ENCODE measurements at places on chromosomes 13 and 19. TPM values are rescaled to one million over a fixed set of nuclear protein-coding genes. Genes with fewer than 3 reads are reported as not detected.

STOML3 gene
- not detected for total RNA-seq

ARRDC5 gene
- total RNA-seq, result not detected

CPB2 gene
- total RNA-seq, result 519 TPM

NCR1 gene
- 0.22 TPM for total RNA-seq

CGB1 gene
- total RNA-seq, result not detected

EID2 gene
- total RNA-seq, result 6.8 TPM

METTL21C gene
- total RNA-seq, result not detected

ZNF324B gene
- 2.9 TPM for total RNA-seq

GRCh38 chr19:10517361-10517759 lies at the start of gene S1PR5:
S1PR5 (minus strand) TSS chr19:10517447; CDS start chr19:10515011, 2,436 bp downstream.
- no peak within 1 kb of the TSS for H3K4me3 ChIP-seq
- H3K27me3 ChIP-seq, result peaks cover 21% of the 10 kb centered on the region
- DNase-seq, result peak; percentile 32
- no peaks in the 10 kb centered on the region for H3K4me1 ChIP-seq
- no peaks in the 10 kb centered on the region for H3K36me3 ChIP-seq
- no peak within 1 kb of the TSS for H3K27ac ChIP-seq

GRCh38 chr19:40530091-40530901 lies 46.4 kb upstream of the SHKBP1 start:
- no peaks in the 10 kb centered on the region for H3K36me3 ChIP-seq
- no peak overlapping the region for H3K27ac ChIP-seq
- no peaks in the 10 kb centered on the region for H3K4me1 ChIP-seq
- no peaks in the 10 kb centered on the region for H3K27me3 ChIP-seq
- H3K4me3 ChIP-seq, result no peak overlapping the region

GRCh38 chr13:101567841-101568240 lies 115.4 kb downstream of the ITGBL1 start:
- no peaks in the 10 kb centered on the region for H3K4me1 ChIP-seq
- H3K4me3 ChIP-seq, result no peak overlapping the region
- DNase-seq, result no peak
- no peak overlapping the region for H3K27ac ChIP-seq
- H3K27me3 ChIP-seq, result no peaks in the 10 kb centered on the region
- H3K36me3 ChIP-seq, result no peaks in the 10 kb centered on the region

GRCh38 chr19:4115050-4115817 lies 8.7 kb downstream of the MAP2K2 start:
- H3K36me3 ChIP-seq, result no peaks in the 10 kb centered on the region
- H3K27ac ChIP-seq, result no peak overlapping the region

DNA sequence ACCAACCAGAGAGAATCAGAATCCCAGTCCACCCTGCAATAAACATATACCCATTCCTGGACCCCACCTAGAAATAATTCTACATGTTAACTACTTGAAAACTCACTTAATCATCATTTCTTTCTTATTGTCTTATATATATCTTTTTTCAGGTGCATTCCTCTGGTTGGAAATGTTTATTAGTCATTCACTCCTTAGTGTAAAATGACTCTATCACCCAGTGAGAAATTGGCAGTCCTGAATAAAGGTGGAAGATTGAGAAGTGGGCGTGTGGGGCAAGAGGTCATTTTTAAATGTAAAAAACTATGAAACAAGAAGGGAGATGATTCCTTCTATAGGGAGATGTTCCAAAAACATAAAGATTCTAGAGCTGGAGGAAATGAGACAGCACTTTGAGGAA lies 101.2 kb upstream of the MBNL2 start:
- H3K36me3 ChIP-seq, result no peaks in the 10 kb centered on the region
- no peak overlapping the region for H3K4me3 ChIP-seq
- no peak for DNase-seq
- no peak overlapping the region for H3K27ac ChIP-seq
- H3K4me1 ChIP-seq, result no peaks in the 10 kb centered on the region

- peaks cover 28% of the 10 kb centered on the region for H3K4me1 ChIP-seq
- DNase-seq, result no peak
- H3K27me3 ChIP-seq, result no peaks in the 10 kb centered on the region
- H3K27ac ChIP-seq, result peak overlapping the region; percentile 88
Measured at GRCh38 chr19:55258476-55258827, 365 bp downstream of the PPP6R1 start.

GRCh38 chr13:92829930-92830329 lies 396.7 kb upstream of the GPC6 start:
- H3K4me1 ChIP-seq, result no peaks in the 10 kb centered on the region

DNA sequence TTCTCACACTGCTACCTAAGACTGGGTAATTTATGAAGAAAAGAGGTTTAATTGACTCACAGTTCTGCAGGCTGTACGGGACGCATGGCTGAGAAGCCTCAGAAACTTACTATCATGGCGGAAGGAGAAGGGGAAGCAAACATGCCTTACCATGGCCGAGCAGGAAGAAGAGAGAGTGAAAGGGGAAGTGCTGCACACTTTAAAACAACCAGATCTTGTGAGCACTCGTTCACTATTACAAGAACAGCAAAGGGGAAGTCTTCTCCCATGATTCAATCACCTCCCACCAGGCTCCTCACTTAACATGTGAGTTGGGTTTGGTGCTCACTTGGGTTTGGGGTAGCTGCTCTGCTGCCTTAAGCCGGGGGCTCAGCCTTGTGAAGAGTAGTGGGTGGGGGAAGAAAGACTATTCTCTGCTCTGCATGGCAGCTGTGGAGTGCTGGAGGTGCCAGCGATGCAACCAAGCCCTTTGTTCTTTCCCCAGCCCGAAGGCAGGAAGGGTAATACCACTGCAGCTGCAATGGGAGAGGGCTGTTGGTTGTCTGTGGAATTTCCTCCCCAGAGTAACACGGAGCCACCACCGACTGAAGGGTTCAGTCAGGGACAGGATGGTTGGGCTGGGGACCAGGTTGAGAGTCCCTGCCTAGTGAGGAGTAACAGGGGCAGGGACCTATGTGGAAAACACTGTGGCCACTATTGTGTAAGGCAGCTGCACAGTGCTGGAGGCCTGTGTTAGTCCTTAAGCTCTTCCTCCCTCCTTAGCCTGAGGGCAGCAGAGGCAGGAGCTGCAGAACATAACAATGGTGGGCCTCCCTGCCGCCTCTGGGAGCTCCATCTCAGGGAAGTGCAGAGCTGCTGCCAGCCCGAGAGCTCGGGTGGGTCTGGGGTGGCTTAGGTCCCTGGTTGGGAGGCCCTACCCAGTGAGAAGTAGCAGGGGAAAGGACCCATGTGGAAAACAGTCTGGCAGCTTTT lies 1262.5 kb downstream of the EFNB2 start:
- no peak overlapping the region for H3K4me3 ChIP-seq
- no peaks in the 10 kb centered on the region for H3K27me3 ChIP-seq
- DNase-seq, result no peak
- H3K27ac ChIP-seq, result no peak overlapping the region
- no peaks in the 10 kb centered on the region for H3K4me1 ChIP-seq
- no peaks in the 10 kb centered on the region for H3K36me3 ChIP-seq

GRCh38 chr13:87129602-87130300 lies 541.4 kb upstream of the SLITRK5 start:
- DNase-seq, result no peak
- H3K27ac ChIP-seq, result no peak overlapping the region
- no peaks in the 10 kb centered on the region for H3K4me1 ChIP-seq
- H3K36me3 ChIP-seq, result no peaks in the 10 kb centered on the region
- no peak overlapping the region for H3K4me3 ChIP-seq

- no peak overlapping the region for H3K4me3 ChIP-seq
- H3K27ac ChIP-seq, result no peak overlapping the region
- no peaks in the 10 kb centered on the region for H3K36me3 ChIP-seq
- H3K27me3 ChIP-seq, result no peaks in the 10 kb centered on the region
Measured at GRCh38 chr13:40635315-40635995, 31.0 kb downstream of the FOXO1 start.

- peak overlapping the region; percentile 87 for H3K4me3 ChIP-seq
- peak; percentile 52 for DNase-seq
- H3K27ac ChIP-seq, result peak overlapping the region; percentile 66
Measured at GRCh38 chr13:42047561-42048341, 697 bp upstream of the DGKH start.

GRCh38 chr13:89310943-89311672 lies 1639.9 kb downstream of the SLITRK5 start:
- H3K27me3 ChIP-seq, result no peaks in the 10 kb centered on the region
- no peaks in the 10 kb centered on the region for H3K36me3 ChIP-seq
- no peak for DNase-seq
- H3K27ac ChIP-seq, result no peak overlapping the region
- H3K4me1 ChIP-seq, result no peaks in the 10 kb centered on the region

- H3K27me3 ChIP-seq, result no peaks in the 10 kb centered on the region
- peaks cover 8% of the 10 kb centered on the region for H3K4me1 ChIP-seq
- no peak overlapping the region for H3K4me3 ChIP-seq
- DNase-seq, result no peak
- H3K27ac ChIP-seq, result no peak overlapping the region
Measured at GRCh38 chr13:33683376-33683775, 134.6 kb upstream of the RFC3 start.

DNA sequence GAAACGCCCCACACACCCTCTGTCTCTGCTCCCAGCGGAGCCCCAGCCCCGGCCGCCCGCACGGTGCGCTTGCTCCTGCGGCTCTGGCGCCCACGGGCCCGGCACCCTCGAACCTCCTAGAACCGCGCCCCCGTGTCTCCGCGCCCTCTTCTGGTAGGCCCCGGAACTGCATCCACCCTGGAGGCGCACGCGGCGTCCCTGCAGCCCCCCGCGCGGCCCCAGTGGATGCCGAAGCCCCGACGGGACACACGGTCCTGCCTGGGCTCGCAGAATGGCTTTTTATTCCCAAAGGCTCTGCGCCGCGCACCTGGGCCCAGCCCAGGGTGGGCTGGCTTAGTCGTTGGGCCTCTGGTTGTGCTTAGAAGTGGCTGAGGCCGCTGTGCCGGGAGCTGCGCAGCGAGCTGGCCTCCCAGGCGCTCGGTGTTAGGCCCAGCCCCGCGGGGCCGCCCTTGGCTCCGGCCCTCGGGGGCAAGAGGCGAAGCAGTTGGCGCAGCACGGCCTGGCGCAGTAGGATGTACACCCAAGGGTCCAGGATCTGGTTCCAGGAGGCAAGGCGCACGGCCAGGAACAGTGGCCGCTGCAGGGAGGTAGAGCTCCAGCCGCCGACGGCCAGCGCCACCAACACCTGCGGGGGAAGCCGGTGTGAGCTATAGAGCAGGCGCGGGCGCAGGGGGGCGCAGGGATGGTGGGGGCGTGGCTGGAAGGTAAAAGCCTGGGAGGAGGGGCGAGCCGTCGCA lies 2.8 kb downstream of the PTGER1 start:
- no peak overlapping the region for H3K27ac ChIP-seq
- H3K4me1 ChIP-seq, result peaks cover 8% of the 10 kb centered on the region
- H3K4me3 ChIP-seq, result no peak overlapping the region

DNA sequence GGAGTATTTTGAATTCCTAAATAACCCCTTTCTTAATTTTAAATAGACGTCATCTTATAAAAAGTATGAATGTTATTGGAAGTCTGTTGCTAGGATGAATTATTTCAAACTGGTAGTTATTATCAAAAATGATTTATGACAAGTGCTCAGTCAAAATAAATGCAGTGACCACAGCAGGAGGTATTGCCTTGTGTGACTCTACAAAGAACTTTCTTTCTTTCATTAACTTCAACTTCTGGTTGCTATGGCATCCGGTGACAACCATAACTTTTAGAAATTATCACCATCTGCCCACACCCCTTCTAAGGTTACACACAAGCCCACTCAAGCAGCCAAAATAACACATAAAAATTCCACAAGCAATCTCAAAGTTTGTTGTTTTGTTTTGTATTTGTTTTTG lies 189.9 kb downstream of the DACH1 start:
- H3K36me3 ChIP-seq, result no peaks in the 10 kb centered on the region
- DNase-seq, result no peak
- no peaks in the 10 kb centered on the region for H3K4me1 ChIP-seq
- no peak overlapping the region for H3K27ac ChIP-seq

DNA sequence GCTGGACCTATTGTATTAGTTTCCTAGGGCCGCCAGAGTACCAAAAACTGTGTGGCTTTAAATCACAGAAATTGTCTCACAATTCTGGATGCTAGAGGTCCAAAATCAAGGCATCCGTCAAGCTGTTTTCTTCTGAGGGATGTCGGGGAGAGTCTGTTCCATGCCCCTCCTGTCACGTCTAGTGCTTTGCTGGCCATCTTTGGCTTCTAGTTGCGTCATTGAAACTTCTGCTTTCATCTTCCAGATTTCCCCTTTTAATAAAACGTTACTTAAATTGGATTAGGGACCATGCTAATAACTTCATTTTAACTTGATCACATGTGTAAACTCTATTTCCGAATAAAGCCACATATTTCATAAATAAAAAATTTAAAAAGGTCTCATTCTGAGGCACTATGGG lies 47.5 kb downstream of the TRPM4 start:
- no peaks in the 10 kb centered on the region for H3K4me1 ChIP-seq
- DNase-seq, result no peak
- H3K36me3 ChIP-seq, result no peaks in the 10 kb centered on the region
- no peak overlapping the region for H3K27ac ChIP-seq

DNA sequence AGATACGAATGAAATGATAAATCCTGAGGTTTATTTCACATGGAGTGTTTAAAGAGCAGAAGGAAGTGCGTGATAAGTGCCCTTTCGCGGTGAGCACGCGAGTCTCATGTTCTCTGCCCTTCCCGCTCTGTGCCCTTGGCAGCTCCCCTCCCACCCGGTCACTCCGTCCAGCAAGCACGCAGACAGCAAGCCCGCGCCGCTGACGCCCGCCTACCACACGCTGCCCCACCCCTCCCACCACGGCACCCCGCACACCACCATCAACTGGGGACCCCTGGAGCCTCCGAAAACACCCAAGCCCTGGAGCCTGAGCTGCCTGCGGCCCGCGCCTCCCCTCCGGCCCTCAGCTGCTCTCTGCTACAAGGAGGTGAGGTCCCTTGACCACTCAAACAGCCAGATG lies 37.4 kb upstream of the TEX29 start:
- H3K36me3 ChIP-seq, result peaks cover 5% of the 10 kb centered on the region
- DNase-seq, result no peak
- H3K4me3 ChIP-seq, result no peak overlapping the region
- no peaks in the 10 kb centered on the region for H3K4me1 ChIP-seq

DNA sequence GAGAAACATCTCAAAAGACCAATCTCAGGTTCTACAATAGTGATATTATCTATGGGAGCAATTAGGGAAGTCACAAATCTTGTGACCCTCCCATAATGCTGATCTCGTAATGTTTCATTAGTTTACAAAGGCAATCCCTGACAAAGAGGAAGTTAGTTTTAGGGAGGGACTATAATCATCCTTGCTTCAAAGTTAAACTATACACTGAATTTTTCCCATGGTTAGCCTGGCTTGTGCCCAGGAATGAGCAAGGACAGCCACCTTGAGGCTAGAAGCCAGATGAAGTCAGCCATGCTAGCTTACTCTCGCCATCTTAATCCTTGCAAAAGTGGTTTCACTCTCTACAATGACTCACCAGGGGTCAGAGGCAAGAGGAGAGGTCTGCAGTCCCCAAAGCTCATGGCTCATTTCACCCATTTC lies 5.4 kb downstream of the CEACAM3 start:
- no peak for DNase-seq
- no peaks in the 10 kb centered on the region for H3K27me3 ChIP-seq
- H3K4me3 ChIP-seq, result no peak overlapping the region

Data from right lobe of liver (tissue), 6 donors.